Renal cortical epithelial cell (primary cell): ENCODE measurements at places on chromosomes 4 and X.

DNA sequence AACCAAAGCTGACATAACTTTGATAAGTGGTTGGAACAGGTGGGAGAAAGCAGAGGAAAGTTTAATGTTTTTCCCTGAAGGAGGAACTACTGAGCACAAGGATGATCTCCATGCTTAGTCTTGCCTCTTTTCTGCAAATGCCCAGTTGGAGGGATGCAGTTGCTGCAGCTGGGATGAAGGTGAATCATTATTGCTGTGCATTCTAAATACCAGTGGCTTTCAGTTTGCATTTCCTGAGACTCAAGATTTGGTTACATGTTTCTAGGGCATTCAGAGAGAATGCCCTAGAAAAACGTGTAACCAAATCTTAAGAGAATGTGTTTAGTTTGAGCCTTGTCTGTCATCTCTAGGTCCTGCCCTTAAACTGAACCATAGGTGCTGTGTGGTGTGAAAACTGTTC is 42.2 kb downstream of the METTL14 start:
- DNase-seq, result no peak

GRCh38 chrX:82627568-82627967 is 880.5 kb upstream of the POU3F4 start:
- no peak for DNase-seq

GRCh38 chrX:21132686-21133393 is 241.4 kb upstream of the CNKSR2 start:
- peak; percentile 27 for DNase-seq

DNA sequence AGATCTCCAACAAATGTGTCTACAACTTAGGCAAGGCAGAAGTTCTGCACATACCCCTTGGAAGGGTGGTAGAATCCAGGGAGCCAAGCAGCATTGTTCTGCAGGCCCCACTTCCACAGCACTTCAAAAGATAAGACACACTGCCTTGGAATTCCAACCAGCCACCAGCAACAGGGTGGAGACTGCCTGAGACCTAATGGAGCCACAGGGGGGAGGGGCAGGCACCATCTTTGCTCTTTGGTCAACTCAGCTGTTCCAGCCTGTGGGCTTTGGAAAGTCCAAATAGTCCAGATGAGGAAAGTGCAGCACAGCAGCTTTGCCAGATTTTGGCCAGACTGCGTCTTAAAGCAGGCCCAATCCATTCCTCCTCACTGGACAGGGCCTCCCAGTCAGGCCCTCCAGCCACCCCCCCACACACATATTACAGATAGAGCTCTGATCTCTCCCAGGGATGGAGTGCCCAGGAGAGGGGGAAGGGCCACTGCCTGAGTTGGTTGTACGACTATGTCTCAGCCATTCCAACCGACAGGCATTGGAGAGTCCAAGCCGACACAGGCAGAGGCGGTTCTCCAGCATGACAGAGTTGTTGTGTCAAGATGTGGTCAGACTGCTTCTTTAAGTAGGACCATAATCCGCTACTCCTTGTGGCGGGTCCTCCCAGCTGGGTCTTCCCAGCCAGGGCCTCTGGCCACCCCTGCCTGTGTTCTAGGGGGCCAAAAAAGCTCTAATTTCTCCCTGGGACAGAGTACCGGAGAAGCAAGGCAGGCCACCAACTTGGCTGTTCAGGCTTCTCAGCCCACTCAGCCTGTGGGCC is 42.5 kb upstream of the ANTXR2 start:
- DNase-seq, result no peak

- no peak for DNase-seq
Measured at GRCh38 chr4:1493540-1494287, 87.5 kb upstream of the NKX1-1 start.

GRCh38 chr4:145979160-145979559 is 40.5 kb upstream of the ZNF827 start:
- no peak for DNase-seq

- DNase-seq, result no peak
Measured at GRCh38 chrX:115183980-115184379, 5.2 kb upstream of the RBMXL3 start.

DNA sequence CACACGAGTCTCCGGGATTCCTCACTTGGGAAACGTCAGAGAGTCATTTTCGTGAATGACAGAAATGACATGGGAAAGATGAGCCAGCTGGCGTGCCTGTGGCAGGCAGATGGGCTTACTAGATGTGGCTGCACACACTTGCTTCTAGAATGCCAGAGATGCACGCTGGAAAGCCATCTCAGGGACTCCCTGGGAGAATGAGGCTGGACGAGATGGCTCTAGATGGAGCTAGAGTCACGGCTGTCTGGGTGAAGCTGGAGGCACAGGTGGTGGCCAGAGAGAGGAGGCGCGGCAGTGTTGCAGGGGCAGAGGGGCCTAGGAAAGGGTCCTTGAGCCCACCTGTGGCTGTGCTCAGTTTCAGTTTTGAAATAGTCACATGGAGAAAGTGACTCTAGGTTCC is 26.0 kb downstream of the TKTL1 start:
- DNase-seq, result peak; percentile 7

DNA sequence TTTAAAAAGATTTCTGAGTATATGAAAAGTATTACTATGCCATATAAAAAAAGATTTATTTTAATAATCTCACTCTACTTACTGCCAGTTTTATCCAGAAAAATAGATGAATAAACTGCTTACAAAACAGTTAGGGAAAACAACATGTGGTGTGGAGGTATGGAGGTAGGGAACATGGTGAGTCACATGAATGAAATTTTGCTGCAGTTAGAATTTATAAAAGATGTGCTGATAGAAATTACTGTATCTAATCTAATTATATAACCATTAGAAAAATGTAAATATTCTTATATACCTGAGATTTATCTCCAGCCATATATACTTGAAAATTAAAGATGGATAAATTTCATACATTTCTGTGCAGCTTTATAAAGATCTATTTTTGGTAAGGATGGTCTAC is 184.0 kb upstream of the ANK2 start:
- peak; percentile 36 for DNase-seq

GRCh38 chr4:184553891-184554290 is 79.5 kb upstream of the IRF2 start:
- DNase-seq, result no peak

- no peak for DNase-seq
Measured at GRCh38 chr4:986879-987623, at the start of gene IDUA. TSS of gene IDUA (plus strand) at chr4:987044. CDS start at chr4:987085, 41 bp downstream.

DNA sequence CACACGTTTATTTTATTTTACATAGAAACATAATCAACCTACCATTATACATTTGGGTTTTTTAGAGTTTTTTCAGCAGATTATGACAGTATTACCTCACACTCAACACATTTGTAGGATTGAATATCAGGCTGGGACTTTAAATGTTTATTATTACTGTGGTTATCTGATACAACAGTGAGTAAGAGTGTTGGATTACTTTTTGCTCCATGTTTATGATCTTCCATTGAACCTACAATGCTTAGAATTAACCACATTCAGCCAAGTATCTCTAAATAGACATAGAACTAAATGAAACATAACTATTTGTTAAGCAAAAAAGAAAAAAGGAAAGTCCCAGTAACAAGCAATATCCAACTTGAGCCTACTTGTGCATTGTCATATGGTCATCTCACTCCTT is 607.4 kb upstream of the PITX2 start:
- no peak for DNase-seq

DNA sequence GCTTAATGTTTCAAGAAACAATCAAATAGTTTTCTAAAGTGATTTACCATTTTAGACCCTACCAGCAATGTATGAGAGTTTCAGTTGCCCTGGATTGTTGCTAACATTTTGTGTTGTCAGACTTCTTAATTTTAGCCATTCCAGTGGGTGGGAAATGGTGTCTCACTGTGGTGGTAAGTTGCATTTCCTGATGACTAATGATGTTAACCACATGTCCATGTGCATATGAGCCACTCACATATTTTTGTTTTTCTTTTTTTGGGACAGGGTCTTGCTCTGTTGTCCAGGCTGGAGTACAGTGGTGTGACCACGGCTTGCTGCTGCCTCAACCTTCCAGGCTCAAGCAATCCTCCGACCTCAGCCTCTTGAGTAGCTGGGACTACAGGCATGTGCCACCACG is 48.3 kb downstream of the MED28 start:
- DNase-seq, result peak; percentile 44

- peak; percentile 53 for DNase-seq
Measured at GRCh38 chrX:27890611-27891010, 82.8 kb downstream of the MAGEB10 start.

GRCh38 chr4:76341063-76341462 is 34.5 kb downstream of the STBD1 start:
- DNase-seq, result peak; percentile 78

- DNase-seq, result peak; percentile 55
Measured at GRCh38 chr4:39732728-39733127, 34.8 kb downstream of the UBE2K start.

GRCh38 chr4:35526456-35526855 is 717.9 kb downstream of the ARAP2 start:
- no peak for DNase-seq

GRCh38 chr4:142372530-142373260 is 473.4 kb downstream of the INPP4B start:
- DNase-seq, result no peak

- no peak for DNase-seq
Measured at GRCh38 chr4:38106886-38107514, 146.8 kb downstream of the PTTG2 start.
